ENCODE measurements at places on chromosomes 1 and 21.

DNA sequence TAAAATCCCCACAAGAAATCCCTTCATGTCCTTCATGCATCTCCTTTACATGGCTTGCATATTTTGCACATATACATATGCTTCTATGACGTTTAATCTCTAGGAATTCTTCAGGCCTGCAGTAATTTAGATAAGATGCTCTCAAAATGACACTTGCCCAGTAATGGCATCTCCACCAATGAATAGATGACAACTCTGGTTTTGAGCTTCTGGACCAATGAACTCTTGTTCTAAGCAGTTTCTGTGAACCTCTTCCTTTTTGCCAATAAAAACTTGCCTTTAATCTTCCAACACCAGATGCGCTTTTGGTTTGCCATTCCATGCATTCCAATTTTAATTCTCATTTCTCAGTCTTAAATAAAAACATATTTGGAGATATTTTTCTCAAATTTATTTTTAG is 189.8 kb upstream of the OLFM3 start:
- DNase-seq = no peak

- peak; percentile 64 for DNase-seq
Measured at GRCh38 chr1:157505481-157506272, 46.6 kb downstream of the FCRL5 start.

DNA sequence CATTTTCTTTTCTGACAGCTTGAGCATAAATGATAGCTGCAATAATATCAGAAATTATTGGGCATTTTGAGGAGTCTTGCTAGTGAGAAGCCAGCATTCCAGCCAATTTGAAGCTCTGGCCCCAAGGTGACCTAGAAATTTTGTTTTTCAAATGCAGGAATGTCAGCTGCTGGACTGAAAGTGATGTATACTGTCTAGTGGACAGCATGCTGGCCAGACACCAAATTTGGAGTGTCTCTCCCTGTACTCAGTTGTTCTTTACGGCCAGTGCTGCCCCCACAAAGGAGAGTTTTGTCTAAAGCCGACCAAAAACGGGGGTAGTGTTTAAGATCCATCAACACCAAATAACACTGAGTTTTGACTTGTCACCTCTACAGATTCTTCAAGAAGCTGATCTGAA is 5.2 kb downstream of the RGS7 start:
- DNase-seq = no peak

DNA sequence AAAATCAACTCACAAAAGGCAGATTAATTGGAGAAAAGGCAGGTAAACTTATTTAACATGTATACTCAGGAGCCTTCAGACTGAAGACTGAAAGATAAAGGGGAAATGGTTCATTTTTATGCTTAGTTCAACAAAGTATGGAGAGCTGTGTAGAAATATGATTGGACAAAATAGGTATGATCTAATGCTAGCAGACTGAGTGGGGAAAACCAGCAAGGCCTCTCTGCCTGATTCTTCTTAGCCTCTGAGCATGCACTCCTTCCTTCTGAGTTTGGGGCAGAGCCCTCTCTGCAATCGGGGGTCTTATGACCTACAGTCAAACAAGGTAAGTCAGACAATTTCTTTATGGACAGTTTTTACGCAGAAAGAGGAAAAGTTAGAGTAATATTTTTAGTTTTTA is 38.8 kb upstream of the SUCO start:
- peak; percentile 9 for DNase-seq

DNA sequence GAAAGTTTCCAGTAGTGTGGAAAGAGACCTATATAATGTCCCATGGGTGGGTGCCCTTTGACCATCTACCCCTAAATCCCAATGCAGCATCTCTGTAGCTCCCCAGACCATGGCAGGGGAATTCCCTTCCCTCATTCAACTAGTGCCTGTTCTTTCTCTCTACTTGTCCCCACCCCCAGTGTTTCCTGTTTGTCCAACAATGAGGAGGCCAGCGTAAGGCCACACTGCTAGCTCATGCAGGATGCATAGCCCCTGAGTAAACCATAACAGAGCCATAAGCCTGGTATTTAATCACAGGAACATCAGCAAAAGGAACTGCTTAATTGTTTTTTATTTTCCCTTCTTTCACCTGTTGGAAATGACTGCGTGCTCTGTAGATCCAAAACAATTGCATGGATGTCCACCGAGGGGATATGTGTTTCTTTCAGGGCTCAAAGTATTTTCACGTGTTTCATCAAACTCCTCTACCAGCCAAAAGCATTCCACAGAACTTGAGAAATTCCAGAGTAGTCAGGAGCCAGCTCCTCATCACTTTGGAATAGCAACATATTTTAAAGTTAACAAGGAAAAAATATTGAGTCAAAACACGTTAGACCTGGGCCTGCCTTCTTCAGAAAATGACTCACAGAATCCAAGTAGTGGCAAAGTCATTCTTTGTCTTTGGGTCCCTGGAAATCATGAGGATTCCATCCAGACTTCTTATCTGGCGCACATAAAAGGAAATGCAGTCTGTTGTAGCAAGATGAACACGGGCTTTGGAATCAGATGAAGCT is 162.5 kb upstream of the SGIP1 start:
- no peak for DNase-seq

DNA sequence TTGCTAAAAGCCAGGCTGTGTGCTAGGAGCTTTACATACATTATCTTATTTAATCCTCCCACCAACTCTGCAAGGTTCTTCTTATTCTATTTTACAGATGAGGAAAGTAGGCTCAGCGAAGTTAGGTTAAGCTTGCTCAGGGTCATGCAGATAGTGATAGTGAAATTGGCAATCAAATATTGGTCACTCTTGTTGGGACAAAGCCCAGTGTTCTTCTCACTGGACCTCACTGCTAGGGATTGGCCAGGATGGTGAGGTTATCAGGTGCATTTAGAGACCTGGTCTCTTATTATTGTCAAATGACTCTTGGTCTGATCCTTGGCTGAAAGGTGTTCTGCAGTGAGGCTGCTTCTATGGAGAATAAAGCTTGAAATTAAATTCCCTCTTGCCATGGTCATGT is 145.1 kb downstream of the CNIH3 start:
- no peak for DNase-seq

GRCh38 chr1:66327588-66327987 is 206.4 kb upstream of the SGIP1 start:
- DNase-seq = peak; percentile 68

- no peak for DNase-seq
Measured at GRCh38 chr21:44291078-44291935, 5.6 kb downstream of the AIRE start.

- peak; percentile 20 for DNase-seq
Measured at GRCh38 chr1:24155011-24155782, 12.3 kb upstream of the IL22RA1 start.

- no peak for DNase-seq
Measured at GRCh38 chr1:68473060-68473459, 23.3 kb upstream of the RPE65 start.

- no peak for DNase-seq
Measured at GRCh38 chr21:35336534-35336933, 287.4 kb upstream of the RUNX1 start.

GRCh38 chr1:98538106-98538505 is 123.4 kb upstream of the SNX7 start:
- no peak for DNase-seq

DNA sequence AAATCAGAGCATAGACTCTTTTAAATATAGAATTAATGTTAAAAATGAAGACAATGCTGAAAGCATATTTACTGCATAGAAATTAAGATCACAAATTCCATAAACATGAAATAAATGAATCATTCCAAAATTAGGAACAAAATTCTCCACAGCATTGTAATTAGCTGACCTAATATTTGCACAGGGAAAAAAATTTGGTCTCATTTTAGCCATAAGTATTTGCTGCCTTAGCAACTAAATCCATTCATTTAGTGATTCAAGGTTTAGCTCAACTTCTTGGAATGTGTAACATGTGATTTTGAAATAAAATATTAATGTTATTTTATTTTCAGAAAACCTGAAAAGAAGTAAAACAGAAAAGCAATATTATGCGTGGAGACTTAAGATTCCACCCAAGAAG is 25.5 kb downstream of the ADAMTS5 start:
- DNase-seq = no peak

DNA sequence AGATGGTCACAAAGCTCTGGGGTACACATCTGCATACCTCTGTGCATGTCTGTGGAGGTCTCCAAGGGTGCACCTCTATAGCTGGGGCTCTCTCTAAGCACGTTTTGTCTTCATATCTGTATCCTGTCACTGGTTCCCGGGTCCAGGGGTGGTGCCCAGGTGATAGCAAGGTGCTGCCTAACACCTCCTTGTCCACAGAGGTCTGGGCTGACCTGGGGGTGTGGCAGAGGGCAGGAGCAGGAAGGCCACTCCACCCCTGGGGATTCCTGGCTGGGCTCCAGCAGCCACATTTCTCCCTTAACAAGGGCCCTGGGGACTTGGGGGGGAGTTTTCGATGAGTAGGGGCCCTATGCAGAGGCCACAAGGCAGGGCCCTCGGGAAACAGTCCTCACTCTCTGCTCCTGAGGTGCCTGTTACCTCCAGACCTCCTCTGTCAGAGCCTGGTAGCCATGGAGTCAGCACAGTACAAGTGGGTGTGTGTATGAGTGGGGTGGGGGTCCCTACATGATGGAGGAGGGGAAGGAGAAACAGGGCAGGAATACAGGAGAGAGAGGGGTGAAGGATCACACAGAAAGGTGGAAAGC is 7.0 kb upstream of the CDCP2 start:
- DNase-seq = no peak

- DNase-seq = no peak
Measured at GRCh38 chr1:171754971-171755370, 13.1 kb upstream of the VAMP4 start.

DNA sequence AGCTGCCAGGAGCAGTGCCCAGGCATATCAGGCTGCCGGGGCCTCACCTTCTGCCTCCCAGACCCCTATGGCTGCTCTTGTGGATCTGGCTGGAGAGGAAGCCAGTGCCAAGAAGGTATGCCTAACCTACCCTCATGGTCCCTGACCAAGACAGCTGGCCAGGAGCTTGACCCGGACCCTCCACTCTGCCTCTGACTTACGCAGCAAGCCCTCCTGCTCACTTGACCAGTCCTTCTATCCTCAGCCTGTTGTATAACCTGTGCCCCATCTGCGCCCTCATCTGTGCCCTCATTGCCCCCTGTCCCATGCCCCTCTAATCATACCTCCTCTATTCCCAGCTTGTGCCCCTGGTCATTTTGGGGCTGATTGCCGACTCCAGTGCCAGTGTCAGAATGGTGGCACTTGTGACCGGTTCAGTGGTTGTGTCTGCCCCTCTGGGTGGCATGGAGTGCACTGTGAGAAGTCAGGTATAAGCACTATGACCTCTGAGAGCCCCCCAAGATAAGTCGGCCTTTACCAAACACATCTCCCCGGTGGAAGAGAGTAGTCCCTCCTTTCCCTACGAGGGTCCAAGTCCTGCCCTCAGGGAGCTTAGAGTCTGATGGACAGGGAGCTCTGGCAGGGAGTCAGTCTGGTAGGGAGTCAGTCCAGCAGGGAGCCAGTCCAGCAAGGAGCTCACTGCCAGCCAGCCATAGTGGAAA is 6.8 kb downstream of the TIE1 start:
- no peak for DNase-seq

DNA sequence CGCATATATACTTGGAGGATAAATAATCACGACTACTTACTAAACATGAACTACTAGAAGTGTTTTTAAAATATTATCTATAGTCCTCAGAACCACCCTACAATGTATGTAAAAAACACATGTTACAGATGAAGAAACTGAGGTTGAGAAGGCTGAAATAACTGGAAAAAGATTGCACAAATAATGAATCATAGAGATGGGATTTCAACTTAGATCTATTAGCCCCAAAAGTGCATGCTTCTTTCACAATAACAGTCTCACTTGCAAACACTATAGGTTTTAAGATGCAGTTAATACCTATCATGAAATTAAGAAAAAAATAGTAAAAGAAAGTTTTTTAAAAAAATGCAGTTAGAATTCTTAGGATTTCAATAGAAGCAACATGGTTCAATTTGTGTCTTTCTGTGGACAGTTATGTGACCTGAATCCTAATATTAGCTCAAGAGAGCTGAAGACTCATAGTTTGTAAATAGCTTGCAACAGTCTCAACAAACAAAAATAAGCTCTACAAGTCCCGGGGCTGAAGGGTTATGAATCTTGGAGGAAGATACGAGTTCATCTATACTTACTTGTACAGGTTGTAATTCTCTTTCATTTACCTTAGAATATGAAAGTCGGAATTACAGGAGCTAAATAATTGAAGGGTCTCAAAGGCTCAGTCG is 58.6 kb upstream of the NTPCR start:
- DNase-seq = peak; percentile 51

DNA sequence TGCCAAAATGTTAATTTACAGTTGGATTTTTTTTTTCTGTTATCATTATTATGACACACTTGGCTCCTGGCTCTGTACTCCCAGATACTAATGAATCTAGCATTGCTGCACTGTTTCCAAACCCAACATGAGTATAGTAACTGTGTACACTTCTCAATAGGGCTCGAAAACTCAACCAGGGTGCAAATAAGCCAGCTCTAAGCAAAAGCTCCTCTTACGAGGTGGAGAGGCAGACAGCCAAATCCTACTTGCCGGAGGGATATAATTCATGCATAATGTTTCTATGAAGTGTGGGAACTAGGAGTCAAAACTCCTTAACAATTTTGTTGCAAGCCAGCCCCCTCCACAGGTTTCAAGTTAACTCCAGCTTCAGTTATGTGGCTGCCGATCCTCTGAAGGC is 510.4 kb upstream of the ZP4 start:
- DNase-seq = no peak

- DNase-seq = peak; percentile 8
Measured at GRCh38 chr1:203051841-203052324, 25.6 kb downstream of the PPFIA4 start.

DNA sequence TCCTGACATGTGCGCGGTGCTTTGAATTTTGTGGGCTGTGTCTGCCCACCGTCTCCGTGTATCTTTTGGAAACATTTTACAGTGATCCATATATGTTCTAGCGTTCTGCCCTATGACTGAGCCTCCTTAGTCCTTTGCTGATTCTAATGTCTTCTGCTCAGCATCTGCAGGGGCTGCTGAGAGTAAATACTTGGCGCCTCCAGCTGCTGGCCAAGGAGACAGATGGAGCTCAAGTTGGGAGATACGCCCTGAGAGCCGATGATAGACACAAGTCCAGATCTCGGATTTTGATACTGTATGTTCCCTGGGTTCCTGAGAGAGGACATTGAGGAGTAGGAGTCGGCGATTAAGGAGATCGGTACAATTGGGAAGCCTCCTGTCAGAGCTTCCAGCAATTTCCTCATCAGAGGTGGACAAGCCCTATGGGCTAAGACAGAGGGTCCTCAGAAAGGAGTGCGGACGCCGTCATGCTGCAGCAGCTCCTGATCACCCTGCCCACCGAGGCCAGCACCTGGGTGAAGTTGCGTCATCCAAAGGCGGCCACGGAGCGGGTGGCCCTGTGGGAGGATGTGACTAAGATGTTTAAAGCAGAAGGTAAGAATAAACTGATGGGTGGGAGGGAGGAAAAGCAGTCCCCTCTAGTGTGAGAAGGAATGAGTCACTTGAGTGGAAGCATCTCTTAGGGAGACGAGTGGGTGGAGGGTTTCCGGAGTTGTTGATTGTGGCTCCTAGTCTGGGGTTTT is 390 bp downstream of the ZFP69B start:
- DNase-seq = peak; percentile 23

DNA sequence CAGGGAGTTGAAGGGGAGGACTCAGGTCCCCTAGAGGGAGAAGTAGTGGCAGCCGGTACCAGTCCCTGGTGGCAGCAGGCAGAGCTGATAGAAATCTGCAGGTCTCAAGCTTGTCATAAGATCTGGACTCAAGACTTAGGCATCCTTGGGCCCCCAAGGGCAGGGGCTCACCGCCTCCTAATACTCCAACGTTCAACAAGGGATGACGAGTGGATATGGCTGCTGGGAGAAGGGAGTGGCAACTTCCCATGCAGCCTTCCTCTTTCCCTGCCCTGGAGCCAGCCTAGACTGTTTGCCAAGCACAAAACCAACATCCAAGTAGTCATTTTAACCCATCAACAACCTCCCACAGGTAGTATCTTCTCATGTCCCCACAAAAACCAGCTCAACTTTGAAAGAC is 6.9 kb downstream of the TRABD2B start:
- DNase-seq = no peak

All from MV-4-11 (cell line).